ENCODE measurements at places on chromosomes 6 and 20.

- no peak for DNase-seq
Observed at GRCh38 chr6:113690281-113691259, 166.6 kb upstream of the MARCKS start.

DNA sequence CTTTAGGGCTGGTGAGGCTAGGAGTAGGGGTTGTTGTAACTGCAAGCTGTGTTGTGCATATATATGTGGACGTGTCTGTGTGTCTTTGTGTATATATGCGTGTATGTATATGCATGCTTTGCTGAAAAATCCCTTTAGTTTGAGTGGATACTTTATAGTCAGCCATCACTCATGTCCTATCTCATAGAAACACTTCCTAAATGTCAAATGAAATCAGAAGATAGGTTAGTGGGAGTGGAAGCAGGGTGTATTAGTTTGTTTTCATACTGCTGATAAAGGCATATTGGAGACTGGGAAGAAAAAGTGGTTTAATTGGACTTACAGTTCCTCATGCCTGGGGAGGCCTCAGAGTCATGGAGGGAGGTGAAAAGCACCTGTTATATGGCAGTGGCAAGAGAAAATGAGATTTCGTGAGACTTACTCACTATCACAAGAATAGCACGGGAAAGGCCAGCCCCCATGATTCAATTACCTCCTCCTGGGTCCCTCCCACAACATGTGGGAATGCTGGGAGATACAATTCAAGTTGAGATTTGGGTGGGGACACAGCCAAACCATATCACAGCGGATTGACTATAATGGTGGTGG is 131.1 kb downstream of the JARID2 start:
- no peak for DNase-seq

GRCh38 chr6:11189865-11190624 is 42.4 kb downstream of the NEDD9 start:
- DNase-seq = no peak

- no peak for DNase-seq
Observed at GRCh38 chr6:84522135-84522549, 242.3 kb downstream of the TBX18 start.

DNA sequence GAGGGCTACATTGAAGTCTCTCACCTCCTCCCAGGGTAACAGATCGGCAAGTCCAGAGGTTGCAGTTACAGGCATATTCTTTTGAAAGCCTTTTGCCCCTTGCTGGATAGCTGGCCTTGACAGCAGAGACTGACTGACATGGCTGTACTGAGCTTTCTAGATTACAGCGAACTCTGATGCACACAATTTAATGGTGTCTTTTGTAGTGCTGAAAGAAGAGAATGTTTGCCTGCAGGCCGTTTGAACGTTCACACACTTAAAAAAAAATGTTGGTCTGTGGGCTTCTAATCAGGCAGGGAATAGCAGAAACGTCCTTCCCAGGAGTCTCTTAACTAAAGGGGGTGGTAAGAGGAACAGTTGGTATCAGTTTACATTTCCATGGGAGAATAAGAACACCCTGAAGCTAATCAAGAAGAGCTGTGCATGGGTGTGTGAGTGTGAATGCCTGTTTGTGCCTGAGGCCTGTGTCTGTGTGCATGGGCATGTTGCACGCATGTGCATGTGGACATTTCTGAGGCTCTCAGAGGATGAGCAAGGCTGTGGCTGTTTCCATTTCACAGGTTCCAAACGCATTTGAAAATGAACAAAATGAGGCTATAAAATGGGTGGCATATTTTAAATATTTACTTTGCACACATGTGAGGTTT is 213.9 kb upstream of the SSTR4 start:
- DNase-seq = no peak

GRCh38 chr6:3053231-3053508 is 15.1 kb upstream of the RIPK1 start:
- DNase-seq = no peak

GRCh38 chr6:151729829-151730495 is 77.5 kb upstream of the ESR1 start:
- no peak for DNase-seq

GRCh38 chr6:170050591-170051041 is 240.3 kb downstream of the DLL1 start:
- DNase-seq = no peak

- DNase-seq = no peak
Observed at GRCh38 chr20:12467758-12468157, 541.0 kb upstream of the SPTLC3 start.

- no peak for DNase-seq
Observed at GRCh38 chr6:87745966-87746721, 44.1 kb upstream of the AKIRIN2 start.

GRCh38 chr6:94487371-94487770 is 1068.0 kb upstream of the EPHA7 start:
- DNase-seq = no peak

- DNase-seq = no peak
Observed at GRCh38 chr6:131027326-131027725, 35.7 kb downstream of the EPB41L2 start.

- DNase-seq = no peak
Observed at GRCh38 chr6:105739764-105740163, 336.9 kb upstream of the PREP start.

GRCh38 chr20:11454966-11455799 is 462.5 kb upstream of the BTBD3 start:
- DNase-seq = no peak

DNA sequence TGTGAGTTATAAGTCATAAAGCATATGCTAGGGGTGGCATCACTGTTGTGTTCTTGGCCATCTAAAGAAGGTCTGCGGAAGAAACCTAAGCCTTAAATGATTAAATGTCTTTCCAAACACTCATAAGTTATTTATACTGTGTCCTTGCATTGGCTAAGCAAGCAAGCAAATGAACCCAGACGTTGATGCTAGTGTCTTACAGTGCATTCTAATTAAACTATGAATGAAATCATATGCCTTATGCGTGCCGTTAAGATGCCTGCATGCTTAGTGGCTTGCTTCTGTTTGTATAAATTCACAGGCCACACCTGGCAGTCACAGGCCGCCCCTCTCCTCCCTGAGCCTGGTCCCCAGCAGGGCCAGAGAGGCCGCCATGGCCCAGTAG is 49.9 kb downstream of the RIN2 start:
- DNase-seq = no peak

- DNase-seq = no peak
Observed at GRCh38 chr6:43858161-43859153, 88.4 kb downstream of the VEGFA start.

DNA sequence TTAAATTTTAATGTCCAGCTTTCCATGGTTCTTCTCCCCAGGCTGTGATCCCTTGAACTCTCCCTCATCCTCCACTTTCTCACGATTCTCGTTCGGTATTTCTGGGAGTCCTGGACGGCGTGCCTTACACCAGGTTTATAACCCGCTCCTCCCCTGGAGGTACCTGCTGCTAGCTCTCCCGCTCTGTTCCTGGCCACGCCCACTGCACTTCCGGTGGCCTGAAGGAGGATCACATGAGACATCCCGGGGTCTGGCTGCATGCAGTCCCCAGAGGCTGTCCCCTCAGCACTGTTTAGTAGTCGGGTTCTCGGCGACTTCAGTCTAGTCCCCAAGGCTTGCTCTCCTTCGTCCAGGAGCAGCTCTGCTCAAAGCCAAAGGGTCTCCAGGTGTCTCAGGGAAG is 28.4 kb upstream of the GCLC start:
- no peak for DNase-seq

GRCh38 chr6:42030585-42031506 is 19.5 kb upstream of the TAF8 start:
- DNase-seq = peak; percentile 46

GRCh38 chr6:78117966-78118365 is 465.1 kb downstream of the MEI4 start:
- DNase-seq = no peak

DNA sequence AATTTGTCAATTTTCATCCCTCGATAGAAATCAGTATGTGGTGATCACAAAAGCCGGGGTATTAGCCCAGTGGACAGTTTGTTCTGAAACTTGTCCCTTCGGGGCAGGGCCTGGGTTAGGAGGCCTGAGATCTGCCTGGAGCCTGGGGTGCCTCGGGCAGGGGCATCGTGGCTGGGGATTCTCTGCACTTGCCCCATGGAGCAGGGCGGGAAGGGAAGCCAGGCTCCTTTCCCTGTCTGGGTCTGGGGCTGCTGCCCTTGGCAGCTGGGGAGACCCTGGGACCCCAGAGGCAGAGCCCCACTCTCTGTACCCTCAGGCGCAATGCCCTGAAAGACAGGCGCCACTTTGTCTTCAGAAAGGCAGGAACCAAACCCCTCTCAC is 27.4 kb downstream of the NTSR1 start:
- DNase-seq = no peak

- DNase-seq = no peak
Observed at GRCh38 chr6:23414051-23414445, 712.0 kb upstream of the NRSN1 start.

GRCh38 chr6:97703661-97704060 is 420.6 kb upstream of the MMS22L start:
- no peak for DNase-seq

GRCh38 chr6:41557335-41557734 is 11.2 kb downstream of the FOXP4 start:
- no peak for DNase-seq
